ENCODE measurements at places on chromosomes 5 and 9. TPM values are rescaled to one million over a fixed set of nuclear protein-coding genes. Genes with fewer than 3 reads are reported as not detected.

DNA sequence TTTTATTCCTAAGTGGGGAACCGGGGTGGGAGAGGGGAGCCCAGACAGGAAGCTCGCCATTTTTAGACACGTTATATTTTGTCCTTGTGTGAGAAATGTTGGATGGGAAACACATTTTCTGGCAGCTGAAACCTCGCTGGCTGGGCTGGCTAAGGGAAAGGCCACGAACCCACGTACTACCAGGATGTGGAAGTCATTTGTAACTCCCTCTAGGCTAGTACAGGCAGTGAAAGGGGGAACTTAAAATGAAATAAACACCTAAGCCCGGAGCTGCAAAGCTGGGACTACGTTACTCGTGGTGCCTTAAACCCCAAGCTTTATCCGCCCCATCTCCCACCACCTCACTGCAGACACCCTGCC lies 42.5 kb downstream of the TMEM174 start:
- no peaks in the 10 kb centered on the region for H3K36me3 ChIP-seq
- H3K27me3 ChIP-seq: peaks cover 20% of the 10 kb centered on the region
- H3K4me1 ChIP-seq: peaks cover 9% of the 10 kb centered on the region
- no peak for DNase-seq
- H3K4me3 ChIP-seq: no peak overlapping the region

DNA sequence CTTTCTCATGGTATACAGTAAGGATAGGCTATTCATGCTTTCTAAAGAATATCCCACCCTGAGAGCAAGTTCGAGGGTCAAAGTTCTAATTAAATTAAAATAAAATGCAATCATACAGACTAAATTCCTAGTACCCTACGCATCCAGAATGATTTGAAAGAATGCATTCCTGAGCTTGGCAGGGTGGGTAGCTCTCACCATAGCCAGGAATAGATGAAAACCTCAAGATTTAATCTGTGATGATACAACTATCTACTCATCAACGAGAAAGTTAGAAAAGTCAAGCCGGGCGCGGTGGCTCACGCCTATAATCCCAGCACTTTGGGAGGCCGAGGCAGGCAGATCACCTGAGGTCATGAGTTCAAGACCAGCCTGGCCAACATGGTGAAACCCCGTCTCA lies 32.3 kb downstream of the SERINC5 start:
- no peaks in the 10 kb centered on the region for H3K27me3 ChIP-seq
- no peak overlapping the region for H3K27ac ChIP-seq
- DNase-seq: no peak
- no peak overlapping the region for H3K4me3 ChIP-seq

DNA sequence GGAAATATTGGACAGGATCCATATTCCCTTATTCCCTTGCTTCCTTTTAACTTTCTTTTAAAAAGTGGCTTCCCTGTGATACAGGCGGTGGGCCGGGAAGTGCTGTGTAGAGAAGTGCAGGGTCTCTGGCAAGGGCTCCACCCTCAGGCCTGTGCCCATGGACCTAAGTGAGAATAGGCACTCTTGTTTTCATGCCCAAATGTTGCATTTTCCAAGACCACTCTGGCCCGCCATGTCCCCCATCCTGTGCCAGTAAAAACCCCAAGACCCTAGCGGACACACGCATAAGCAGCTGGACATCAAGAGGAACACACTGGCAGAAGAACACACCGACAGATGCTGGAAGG lies 193.4 kb downstream of the FBXL7 start:
- no peaks in the 10 kb centered on the region for H3K4me1 ChIP-seq
- H3K27me3 ChIP-seq: no peaks in the 10 kb centered on the region
- no peak overlapping the region for H3K27ac ChIP-seq
- DNase-seq: no peak
- no peaks in the 10 kb centered on the region for H3K36me3 ChIP-seq
- no peak overlapping the region for H3K4me3 ChIP-seq

The CTNNAL1 gene
- 10.1 TPM for polyA plus RNA-seq

The NUTM2F gene
- polyA plus RNA-seq: not detected

The CRHBP gene
- polyA plus RNA-seq: not detected

The NIPAL4 gene
- polyA plus RNA-seq: 0.14 TPM

The TERT gene
- not detected for polyA plus RNA-seq

The OBP2B gene
- polyA plus RNA-seq: not detected

The SGCD gene
- not detected for polyA plus RNA-seq

Data from CD4-positive, CD25-positive, alpha-beta regulatory T cell (primary cell).